Stimulated activated CD8-positive, alpha-beta memory T cell treated with anti-CD3 and anti-CD28 coated beads, Interleukin-7, amount 100 ng/mL, for 1 hour (primary cell): ENCODE measurements at places on chromosomes 16 and 17.

GRCh38 chr17:3647769-3648555, 11.4 kb downstream of the CTNS start:
- DNase-seq = no peak

DNA sequence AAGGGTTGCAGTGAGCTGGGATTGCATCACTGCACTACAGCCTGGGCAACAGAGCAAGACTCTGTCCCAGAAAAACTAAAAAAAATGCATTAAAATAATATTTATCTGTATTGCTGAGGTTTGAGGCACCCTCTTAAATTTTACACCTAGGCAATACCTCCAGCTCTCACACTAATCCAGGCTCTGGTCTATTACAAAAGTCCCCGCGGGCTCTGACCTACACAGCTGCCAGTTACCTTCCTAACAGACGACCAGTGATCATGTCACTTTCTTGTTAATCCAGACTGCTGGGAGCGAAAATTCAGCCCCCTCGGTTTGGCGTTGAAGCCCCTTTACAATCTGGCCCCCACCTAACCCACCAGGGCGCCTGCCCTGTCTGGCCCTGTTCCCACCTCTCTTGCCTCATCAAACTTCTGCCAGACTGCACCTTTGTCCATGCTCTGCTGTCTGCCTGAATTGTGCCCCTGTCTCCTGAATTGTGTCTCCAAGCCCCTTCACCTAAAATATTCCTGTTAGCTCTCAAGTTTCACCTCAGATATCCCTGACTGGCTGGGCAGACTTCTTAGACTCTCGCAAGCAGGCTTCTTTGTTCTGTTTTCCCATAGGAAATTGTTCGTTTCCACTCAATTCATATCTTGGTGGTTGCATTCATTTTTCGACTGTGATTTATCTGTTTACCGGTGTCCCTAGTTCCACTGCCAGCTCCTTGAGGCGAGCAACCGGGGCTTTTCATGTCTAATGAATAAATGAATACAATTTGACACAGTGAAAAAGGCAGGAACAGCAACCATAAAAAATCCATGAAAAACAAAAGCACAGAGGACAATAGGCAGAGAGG, 65.9 kb downstream of the PITPNC1 start:
- DNase-seq = no peak

DNA sequence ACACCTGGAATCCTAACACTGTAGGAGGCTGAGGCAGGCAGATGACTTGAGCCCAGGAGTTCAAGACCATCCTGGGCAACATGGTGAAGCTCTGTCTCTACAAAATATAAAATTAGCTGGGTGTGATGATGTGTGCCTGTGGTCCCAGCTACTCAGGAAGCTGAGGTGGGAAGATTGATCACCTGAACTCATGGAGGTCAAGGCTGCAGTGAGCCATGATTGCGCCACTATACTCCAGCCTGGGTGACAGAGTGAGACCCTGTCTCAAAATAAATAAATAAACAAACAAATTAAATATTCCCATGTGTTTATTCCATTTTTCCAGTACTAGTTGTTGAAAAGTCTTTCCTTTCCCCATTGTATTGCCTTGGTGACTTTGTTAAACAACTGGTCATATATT, 74.8 kb upstream of the DNAH17 start:
- DNase-seq = no peak

GRCh38 chr16:16012144-16012543, 62.7 kb downstream of the ABCC1 start:
- DNase-seq = no peak

DNA sequence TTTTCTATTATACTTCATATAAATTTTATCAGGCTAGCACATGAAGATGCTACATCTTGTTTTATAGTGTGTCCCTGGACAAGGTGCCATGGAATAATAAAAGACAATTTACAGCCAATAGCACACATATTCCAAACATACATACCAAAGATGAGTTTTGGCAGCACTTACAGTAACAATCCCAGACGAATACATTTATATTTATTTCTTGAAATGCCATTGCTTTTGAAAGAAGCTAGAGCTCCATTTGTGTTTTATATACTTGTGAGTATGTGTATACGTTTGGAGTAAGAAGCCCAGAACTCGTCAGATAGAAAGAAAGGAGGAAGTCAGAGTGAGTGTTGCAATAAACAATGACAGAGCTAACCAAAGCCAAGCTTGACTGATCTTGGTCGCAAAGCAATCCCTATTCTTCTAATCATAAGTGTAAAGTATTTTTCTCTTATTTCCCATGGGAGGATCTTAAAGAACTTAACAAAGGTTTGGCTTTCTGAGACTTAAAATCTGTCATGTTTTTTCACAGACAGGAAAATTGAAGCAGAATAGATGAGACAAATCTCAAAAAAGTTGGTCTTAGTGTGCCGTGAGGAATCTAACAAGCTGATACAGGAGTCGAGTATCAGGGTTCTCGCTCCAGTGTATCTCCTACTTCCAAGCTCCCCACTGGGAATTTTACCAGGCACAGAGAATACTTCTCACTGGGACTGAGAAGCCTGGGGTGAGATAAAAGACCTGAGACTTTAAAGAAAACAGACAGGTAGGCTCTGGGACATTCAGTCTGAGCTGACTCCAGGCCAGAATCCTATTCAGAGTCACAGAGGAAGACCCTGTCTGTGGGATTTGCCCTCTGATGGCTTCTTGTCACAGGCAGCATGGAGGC, 175.4 kb downstream of the AATF start:
- DNase-seq = no peak

DNA sequence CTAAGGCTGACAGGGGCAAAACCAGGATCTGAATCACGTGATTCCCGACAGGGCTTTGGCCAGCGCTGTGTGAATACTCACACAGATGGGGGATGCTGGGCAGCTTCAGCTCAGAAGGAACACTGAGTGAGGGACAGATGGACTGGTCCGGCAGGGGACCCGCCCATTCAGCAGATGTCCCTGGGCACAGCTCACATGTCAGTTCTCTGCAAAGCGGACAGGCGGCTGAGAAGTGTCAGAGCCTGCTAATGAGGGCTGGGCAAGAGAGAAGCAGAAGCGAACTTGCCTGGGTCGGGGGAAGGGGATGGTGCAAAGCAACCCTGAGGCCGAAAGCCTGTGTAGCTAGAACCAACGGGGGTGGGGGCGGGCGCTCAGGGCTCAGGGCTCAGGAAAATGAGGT, 11.9 kb upstream of the GLIS2 start:
- DNase-seq = no peak

- DNase-seq = no peak
Observed at GRCh38 chr17:15264542-15264941, 584 bp downstream of the PMP22 start.

GRCh38 chr17:16433514-16433913, 18.1 kb downstream of the TRPV2 start:
- no peak for DNase-seq

DNA sequence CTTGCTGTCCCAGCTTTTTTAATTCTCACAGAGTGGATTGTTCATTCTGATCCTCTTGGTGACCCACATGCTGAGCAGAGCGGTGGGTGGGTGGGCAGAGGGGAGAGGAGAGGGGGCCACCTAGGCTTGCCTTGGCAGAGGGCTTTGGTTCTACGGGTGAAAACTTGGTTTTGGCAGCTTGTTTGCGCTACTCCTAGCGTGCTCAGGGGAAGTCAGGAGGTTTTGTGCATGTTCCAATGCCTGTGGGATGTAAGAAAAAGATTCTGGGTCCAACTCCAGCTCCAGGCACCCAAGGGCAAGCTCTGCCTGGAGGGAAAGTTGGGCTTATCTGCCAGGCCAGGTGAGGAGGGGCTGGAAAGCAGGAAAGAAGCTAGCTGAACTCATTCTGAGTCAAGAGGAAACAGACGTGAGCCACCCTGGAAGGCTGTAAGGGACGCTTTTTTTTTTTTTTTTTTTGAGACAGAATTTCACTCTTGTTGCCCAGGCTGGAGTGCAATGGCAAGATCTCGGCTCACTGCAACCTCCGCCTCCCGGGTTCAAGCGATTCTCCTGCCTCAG, 169.1 kb downstream of the WSCD1 start:
- no peak for DNase-seq

GRCh38 chr16:528111-529011, 849 bp downstream of the CAPN15 start:
- no peak for DNase-seq

GRCh38 chr17:40611840-40612474, 35.7 kb downstream of the SMARCE1 start:
- no peak for DNase-seq
